ENCODE measurements at places on chromosomes 3 and 15.

GRCh38 chr3:4358273-4358672 lies 55.1 kb downstream of the SETMAR start:
- DNase-seq = no peak

DNA sequence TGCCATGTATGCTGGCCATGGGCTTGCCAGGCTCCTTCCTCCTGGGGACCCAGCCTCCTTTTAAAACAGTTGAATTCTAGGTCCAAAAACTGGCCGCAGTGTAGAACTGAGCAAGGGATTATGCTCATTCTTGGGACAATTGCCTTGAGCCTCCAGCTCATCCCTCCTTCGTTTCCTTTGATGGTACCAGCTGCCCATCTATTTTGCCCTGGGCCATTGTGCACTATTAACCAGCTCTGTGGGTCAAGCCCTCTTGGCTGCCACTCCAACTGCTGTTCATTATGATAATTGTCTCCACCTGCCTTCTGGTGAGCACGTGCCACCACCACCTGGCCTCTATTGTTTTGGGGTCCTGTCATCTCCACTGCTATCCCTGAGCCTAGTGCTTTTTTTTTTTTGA lies 75.8 kb upstream of the SYN2 start:
- no peak for DNase-seq

GRCh38 chr15:40941068-40941527 lies 12.0 kb downstream of the DLL4 start:
- DNase-seq = no peak

DNA sequence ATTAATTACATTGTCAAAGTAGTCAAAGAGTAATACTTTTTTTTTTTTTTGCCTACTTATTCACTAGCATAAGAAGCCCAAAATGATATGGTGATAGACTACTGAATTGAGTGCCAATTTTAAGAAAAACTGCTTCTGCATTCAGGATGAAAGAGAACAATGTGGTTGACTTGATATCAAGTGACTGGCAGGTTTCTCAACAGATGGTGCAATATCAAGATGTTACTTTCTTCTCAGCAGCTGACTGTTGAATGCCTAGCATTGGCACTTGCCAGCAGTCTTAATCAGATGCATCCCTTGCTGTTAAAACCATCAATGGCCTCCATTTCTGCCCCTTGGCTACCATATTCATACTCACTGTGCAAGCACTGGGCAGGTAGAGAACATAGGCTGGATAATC lies 863.2 kb downstream of the GBE1 start:
- DNase-seq = no peak

GRCh38 chr3:177647341-177647740 lies 450.1 kb upstream of the TBL1XR1 start:
- no peak for DNase-seq

DNA sequence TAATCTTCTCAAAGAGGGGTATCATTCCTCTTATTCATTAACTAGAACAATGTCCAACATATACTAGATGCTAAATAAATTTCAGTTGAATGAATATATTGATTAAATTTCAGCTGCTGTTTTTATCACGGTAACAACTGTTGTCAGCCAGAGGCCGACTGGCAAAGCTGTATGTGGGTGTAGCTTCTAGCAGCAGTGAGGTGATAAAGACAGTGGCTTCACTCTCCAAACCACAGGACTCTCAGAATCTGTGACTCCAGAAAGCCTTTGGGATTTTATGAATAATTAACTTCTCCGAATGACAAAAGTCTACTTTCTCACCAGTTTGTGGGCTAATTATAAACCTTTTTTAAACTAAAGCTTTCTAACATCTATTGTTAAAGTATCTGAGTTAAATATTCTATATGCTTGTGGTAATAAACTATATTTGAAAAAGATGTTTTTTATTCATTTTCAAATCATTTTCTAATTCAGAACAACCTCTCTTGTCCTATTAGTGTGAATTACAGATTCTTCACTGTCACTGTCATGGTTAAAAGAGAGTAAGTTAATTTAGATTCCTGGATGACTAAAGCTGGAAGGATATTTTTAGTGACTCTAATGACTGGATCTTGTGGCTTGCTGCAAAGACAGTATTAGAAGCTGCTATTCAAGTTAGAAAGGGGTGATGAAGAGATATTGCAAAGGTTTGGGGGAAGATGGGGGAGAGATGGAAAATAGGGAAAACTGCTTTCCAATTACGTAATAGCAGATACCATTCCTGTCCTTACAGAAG lies 796.4 kb upstream of the ARPP21 start:
- DNase-seq = no peak

GRCh38 chr3:5898106-5898505 lies 710.6 kb downstream of the EDEM1 start:
- no peak for DNase-seq

DNA sequence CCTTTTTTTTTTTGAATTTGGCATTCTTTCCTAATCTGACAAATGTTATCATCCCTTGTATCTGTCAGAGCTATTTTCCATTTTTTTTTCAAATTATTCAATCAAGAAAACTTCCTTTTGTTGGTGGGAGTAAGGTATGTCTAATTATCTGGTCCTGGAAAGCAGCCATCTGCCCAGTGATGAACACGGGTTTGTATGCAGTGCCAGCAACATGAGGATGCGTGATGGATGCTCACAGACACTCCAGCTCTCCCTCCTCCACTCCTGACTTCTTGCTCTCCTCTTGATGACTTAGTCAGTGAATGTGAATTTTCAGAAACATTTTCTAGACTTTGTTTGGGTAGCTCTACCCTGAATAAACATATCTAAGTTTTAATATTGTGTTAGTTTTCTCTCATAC lies 79.2 kb downstream of the IL1RAP start:
- DNase-seq = no peak

DNA sequence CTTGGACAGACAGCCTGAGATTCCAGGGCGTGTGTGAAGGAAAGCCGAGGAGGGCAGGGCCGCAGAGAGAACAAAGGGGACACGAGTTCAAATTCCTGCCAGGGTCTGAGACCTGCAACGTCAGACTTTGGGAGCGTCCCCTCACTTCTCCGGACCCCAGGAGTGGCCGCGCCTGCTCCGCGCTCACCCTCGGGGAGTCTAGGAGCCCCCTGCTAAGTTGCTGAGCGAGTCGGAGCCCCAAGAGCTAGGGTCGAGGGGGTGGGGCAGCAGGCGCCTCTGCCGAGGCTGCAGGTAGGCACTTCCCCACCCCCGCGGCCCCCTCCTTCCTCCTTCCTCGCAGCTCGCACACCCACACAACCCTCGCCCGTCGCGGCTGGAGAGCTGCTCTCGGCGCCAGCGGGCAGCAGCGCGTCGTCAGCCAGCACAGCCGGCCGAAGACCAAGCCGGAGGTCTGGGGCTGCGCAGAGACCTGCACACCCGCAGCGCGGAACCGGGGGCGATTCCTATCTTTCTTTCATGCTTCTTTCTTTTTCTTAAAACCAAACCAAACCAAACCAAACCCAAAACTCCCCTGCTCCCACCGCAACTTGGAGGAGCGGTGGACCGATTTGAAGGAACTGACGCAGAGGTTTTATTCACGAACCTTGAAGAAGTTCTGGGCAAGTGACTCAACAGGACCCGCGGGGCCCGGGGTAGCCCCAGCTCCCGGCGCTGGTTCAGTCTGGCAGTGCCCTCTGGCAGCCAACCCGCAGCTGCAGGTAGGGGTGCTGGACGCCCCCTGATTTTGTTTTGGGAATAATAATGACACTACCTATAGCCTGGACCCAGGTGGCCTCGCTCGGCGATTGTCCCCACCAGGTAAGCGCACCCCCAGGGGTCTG lies at the start of gene ANKRD34C:
TSS of gene ANKRD34C (plus strand) at position 352 of the 881 bp plus-strand sequence. CDS start 10,563 bp downstream, outside the sequence.
- peak; percentile 46 for DNase-seq

- DNase-seq = no peak
Measured at GRCh38 chr3:160746976-160747375, 9.1 kb upstream of the PPM1L start.

- no peak for DNase-seq
Measured at GRCh38 chr3:56783644-56784447, 17.9 kb downstream of the ARHGEF3 start.

DNA sequence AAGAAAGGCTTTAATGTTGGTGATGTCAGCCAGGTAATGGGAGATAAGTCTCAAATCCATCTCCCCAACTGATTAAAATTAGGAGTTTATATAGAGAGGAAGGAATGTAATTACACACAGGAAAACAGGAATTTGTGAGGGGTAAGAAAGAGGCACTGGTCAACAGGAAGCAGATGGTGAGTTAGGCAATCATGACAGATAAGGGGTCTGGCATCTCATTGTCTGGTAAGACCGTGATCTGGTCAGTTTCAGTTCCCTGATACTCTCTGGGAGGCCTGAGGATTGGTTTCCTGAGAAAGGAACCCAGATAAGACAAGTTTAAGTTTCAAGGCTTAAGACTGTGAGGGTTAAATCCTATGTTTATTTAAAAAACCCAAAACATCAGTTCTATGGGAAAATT lies 414.7 kb upstream of the ARRDC4 start:
- no peak for DNase-seq

GRCh38 chr3:194257916-194258668 lies 93.0 kb downstream of the CPN2 start:
- no peak for DNase-seq

GRCh38 chr15:93048426-93048721 lies 40.6 kb downstream of the RGMA start:
- DNase-seq = no peak

GRCh38 chr3:180594631-180595558 lies 7.1 kb upstream of the TTC14 start:
- peak; percentile 30 for DNase-seq

- DNase-seq = no peak
Measured at GRCh38 chr15:26807517-26808427, 34.9 kb upstream of the GABRB3 start.

GRCh38 chr15:69836048-69836447 lies 261.7 kb downstream of the TLE3 start:
- no peak for DNase-seq

- no peak for DNase-seq
Measured at GRCh38 chr15:23440596-23440995, 6.4 kb downstream of the GOLGA6L2 start.

DNA sequence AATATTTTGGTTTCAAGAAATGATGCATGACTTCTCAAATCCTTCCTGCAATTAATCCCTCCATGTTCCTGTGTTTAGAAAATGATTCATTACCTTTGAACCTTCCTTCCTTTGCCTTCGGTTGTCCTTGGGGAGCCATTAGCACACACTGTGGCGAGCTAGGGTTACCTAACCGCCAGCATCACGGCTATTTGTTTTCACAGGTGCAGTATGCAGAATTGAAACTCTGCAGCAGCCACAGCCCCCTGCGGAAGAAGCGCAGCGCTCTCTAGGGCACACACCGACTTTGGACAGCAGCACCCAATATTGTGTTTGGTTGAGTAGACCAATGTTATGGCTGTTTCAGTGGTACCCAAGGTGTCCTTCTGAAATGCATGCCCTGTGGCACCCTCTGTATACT lies 247.4 kb downstream of the MCTP2 start:
- no peak for DNase-seq

Measured in cerebellar cortex (tissue), 1 donor.